ENCODE measurements at places on chromosomes 6 and 20. TPM values are rescaled to one million over a fixed set of nuclear protein-coding genes. Genes with fewer than 3 reads are reported as not detected.

SLC25A27 gene
- total RNA-seq, result 2.5 TPM

DNA sequence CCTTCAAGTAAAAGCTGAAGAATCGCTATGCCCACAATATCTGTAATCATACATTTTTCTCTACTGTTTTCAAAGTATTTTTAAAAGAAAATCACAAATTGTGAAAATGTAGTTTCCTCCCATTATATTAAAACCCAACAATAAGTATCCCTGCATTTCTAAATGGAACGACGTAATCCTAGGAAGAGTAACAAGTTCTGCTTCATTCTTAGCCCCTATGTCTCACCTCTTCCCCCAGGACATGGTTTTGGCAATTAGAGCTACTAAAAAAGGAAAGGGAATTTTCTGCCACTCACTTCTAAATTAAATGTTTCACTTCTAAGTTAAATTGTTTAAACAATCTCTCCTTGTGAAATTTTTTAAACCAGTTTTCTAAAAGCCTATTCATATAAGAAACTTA, 47.4 kb downstream of the TBPL1 start:
- no peak overlapping the region for H3K27ac ChIP-seq
- no peaks in the 10 kb centered on the region for H3K4me1 ChIP-seq
- H3K36me3 ChIP-seq, result no peaks in the 10 kb centered on the region
- H3K27me3 ChIP-seq, result peaks cover 15% of the 10 kb centered on the region

GRCh38 chr6:119264854-119265397, 84.6 kb downstream of the MAN1A1 start:
- H3K36me3 ChIP-seq, result peaks cover 6% of the 10 kb centered on the region
- H3K27me3 ChIP-seq, result no peaks in the 10 kb centered on the region
- no peak for DNase-seq
- H3K27ac ChIP-seq, result no peak overlapping the region

GRCh38 chr6:75201021-75201420, 4.8 kb downstream of the COL12A1 start:
- no peak for DNase-seq
- H3K36me3 ChIP-seq, result peaks cover 1% of the 10 kb centered on the region
- peaks cover 58% of the 10 kb centered on the region for H3K27me3 ChIP-seq
- H3K4me3 ChIP-seq, result no peak overlapping the region
- H3K4me1 ChIP-seq, result peaks cover 31% of the 10 kb centered on the region

DNA sequence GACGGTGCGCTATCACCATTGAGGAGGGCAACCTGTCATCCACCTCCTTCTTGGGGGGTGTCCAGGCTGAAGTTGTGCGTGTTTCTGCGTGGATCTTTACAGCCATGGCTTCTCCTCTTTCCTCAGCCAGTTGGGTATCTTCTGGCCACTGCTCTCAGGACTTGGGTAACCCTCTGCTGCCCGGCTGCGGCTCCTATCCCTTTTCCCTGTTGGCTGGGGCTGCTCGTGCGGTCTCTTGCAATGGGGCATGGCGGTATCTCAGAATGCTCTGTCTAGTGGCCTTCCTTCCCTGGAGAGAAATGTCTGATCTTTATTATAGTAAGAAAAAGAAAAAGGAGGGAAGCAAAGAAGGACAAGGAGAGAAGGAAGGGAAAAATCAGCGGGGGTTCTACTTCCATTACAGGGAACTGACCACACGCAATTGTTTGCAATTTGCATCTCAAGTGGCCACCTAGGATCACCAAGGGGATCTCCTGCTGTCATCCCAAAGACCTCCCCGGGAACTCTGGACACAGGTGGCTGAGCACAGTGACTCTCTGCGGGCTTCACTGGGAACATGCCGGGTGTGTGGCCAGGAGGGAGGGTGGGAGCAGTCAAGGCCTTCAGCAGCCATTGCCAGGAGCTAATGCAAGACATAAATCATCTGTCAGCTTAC, 60.8 kb downstream of the NPEPL1 start:
- DNase-seq, result no peak
- no peaks in the 10 kb centered on the region for H3K4me1 ChIP-seq
- no peak overlapping the region for H3K4me3 ChIP-seq
- H3K27ac ChIP-seq, result no peak overlapping the region
- H3K36me3 ChIP-seq, result no peaks in the 10 kb centered on the region
- H3K27me3 ChIP-seq, result peaks cover 30% of the 10 kb centered on the region

GRCh38 chr6:57307850-57308249, 9.6 kb upstream of the PRIM2 start:
- H3K27ac ChIP-seq, result no peak overlapping the region
- H3K4me1 ChIP-seq, result no peaks in the 10 kb centered on the region
- H3K4me3 ChIP-seq, result no peak overlapping the region
- peaks cover 23% of the 10 kb centered on the region for H3K27me3 ChIP-seq
- H3K36me3 ChIP-seq, result no peaks in the 10 kb centered on the region

DNA sequence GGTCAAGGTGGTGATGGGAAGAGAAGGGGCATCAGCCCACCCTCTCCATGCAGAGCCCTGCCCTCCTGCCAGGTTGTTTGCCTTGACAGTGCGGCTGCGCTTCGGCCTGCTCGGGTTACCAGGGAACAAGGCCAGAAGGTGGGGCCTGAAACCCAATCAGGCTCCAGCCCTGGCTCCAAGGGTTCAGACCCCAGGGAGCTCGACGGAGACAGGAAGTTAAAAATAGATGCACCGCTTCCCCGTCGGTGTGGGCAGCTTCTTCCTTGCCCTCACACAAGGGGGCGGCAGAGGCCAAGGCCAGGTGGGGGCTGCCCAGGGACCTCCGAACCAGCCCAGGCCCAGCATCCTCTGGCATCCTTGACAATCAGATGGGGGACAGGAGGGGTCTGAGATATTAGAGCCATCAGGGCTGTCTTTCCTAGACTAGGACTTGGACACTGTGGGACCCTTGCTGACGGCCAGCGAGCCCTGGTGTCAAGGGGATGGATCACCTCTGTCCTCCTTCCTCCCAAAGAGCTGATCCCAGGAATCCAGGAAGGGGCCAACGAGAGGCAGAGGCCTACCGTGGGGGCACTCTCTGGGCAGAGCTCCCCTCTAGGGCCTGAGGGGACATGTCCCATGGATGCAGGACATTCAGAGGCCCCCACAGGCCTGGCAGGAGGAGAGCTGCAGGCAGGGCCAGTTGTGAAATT, 65.2 kb downstream of the RIPOR3 start:
- no peak overlapping the region for H3K27ac ChIP-seq
- no peaks in the 10 kb centered on the region for H3K27me3 ChIP-seq
- peak; percentile 35 for DNase-seq
- no peaks in the 10 kb centered on the region for H3K36me3 ChIP-seq
- H3K4me3 ChIP-seq, result no peak overlapping the region

DNA sequence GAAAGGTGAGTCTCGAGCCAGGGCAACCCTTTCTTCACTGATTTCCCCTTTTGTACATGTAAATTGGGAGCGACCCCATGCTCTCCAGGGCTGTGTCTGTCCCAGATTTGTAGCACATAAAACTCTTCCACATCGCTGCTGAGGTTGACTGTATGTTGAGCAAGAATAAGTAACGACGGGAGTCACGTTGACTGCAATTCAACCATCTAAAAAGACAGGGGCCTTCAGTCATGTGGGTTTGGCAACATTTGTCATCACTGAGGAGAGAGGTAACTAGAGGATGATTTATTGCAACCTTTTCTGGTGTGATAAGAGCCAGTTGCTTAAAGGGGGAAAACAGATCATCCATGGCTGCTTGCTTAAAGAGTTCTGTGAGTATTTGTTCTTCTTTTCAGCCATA, 159.4 kb upstream of the SULF2 start:
- no peaks in the 10 kb centered on the region for H3K27me3 ChIP-seq
- DNase-seq, result no peak
- no peaks in the 10 kb centered on the region for H3K4me1 ChIP-seq
- H3K4me3 ChIP-seq, result no peak overlapping the region
- no peak overlapping the region for H3K27ac ChIP-seq
- no peaks in the 10 kb centered on the region for H3K36me3 ChIP-seq
